ENCODE measurements at places on chromosomes 1 and 21.

DNA sequence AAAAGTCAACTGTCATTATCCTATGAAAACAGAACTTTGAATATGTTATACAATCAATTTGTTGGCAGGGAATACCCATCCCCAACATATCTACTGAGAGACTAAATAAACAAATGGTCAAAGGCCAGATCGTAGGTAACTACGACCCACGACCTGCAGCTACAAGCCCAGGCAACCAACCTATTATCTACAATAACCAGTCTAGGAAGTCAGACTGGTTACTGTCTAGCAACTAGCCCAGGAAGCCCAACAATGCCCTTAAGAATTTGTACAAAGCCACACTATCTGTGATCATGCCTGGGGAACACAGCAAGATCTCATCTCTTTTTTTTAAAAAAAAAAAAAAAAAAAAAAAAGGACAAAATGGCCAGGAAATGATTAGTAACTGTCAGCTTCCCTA lies 58.7 kb downstream of the SMYD3 start:
- DNase-seq: no peak

DNA sequence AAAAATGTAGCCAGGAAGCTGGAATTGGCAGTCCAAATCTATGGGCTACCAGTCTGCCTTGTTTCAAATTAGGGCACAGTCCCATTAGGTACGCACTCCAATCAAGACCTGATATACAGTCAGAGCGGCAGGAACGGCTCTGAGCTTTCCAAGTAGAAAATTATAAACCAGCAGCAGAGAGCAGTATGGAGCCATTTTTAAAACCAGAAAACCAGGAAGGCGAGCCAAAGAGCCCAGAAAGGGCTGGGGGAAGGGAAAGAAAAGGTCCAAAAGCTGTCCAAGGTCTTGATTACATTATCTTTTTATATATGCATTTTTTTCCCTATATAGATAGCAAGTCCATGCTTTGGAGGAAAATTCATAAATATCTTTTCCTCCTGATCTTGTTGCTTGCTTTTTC lies 719.0 kb downstream of the RWDD3 start:
- no peak for DNase-seq

DNA sequence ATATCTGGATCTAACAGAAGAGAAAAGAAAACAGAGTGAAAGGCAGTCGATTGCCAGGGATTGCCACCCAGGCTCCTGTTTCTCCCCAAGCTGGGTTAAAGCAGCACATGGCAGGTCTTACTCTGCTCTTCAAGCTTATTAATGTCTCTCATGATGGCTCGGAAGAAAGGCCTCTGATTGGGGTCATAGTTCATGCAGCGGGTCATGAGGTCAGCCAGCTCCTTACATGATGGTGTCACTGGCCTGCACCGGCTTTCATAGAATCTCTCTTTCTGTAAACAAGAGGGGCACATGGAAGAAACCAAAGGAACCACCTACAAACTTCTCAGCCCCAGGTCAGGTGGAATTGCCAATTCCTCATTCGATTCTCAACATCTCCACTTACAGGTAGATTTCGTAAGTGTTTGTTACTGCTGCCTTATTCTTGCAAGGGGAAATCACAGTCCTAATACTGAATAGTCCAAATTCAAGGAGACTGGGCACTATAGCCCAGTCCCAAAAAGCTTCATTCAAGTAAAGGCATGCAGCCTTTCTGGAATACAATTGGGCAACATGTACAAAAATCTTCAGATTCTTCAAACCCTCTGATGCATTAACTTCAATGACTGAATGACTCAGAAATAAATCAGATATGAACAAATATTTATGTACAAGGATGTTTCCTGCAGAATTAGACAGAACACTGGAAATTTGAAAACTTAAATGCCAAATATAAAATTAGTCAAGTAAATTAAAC lies 96.6 kb downstream of the RAVER2 start:
- no peak for DNase-seq

DNA sequence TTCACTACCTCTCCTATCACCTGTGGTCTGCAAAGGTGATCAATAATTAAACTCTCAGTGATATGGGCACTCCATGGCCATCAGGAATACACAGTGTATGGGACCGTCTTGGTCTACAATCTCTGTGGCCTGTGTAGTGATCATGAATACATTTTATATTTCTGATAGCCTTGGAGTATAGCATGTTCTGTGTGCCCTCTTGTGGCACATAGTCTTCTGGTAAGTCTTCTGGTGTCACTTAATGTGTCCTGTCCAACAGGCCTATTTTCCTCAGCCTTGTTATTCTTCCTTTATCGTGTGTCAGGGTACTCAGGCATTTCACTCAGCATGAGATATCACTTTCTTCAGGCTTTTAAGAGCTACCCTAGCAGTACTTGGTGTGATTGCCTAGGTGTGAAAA lies 393.6 kb downstream of the AGBL4 start:
- DNase-seq: no peak

DNA sequence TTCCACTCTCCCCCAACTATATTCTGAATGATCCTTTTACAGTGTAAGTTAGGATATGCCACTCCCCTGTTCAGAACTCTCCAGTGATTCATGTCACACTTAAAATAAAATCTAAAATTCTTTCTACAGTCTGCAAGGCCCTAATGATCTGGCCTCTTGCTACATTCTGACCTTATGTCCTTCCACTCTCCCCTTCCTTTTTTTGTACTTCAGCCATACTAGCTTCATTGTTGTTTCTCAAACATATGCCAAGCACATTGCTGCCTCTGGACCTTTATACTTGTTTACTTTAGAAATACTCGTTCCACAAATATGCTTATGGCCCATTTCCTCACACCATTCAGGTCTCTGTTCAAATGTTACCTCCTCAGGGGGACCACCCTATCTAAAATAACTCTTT lies 14.8 kb upstream of the PSMA5 start:
- DNase-seq: no peak

DNA sequence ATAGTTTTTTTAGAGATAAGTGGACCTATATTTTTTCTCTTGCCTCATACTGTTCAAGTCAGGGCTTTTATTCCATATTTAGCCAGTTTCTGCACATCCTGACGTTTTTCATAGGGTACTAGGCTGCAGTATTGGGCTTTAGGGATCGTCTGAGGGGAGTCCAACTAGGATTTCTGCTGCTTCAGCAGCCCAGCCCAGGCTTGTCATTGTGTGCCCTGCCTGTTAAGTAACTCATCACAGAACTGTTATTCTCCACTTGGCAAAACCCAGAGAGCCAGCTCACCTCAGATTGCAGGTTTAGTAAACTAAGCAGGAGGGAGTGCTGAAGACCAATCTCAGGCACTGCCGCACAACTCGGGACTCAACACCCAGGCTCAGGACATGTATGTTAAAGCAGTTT lies 2.8 kb downstream of the GALNT2 start:
- DNase-seq: no peak

- DNase-seq: no peak
These were observed 6.2 kb upstream of the MIXL1 start for GRCh38 chr1:226217273-226217672.

GRCh38 chr21:44814498-44815023 lies 3.3 kb downstream of the SUMO3 start:
- DNase-seq: no peak

DNA sequence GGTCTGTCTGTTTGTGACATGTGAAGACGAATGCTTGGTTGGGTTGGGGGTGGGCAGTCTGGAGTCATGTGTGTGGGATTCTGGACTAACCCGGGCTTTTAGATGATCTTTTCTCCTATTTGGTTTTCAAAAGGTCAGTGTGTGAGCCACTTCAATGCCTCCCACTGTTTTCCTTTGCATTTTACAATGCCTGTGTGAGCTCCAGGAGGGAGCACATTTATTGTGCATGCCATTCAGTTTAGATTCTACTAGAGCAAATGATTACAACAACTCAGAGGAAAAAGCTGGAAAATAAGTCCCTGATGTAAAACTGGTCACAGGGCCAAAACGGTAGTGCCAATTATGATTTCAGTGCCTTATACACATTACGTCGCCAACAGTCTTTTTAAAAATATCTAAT lies 90.9 kb downstream of the LYPLAL1 start:
- no peak for DNase-seq

GRCh38 chr1:22761821-22762220 lies 51.2 kb downstream of the EPHB2 start:
- no peak for DNase-seq

GRCh38 chr1:32780628-32781234 lies 36.4 kb downstream of the YARS1 start:
- DNase-seq: no peak

- no peak for DNase-seq
These were observed 5.5 kb downstream of the AIDA start for GRCh38 chr1:222706815-222707214.

DNA sequence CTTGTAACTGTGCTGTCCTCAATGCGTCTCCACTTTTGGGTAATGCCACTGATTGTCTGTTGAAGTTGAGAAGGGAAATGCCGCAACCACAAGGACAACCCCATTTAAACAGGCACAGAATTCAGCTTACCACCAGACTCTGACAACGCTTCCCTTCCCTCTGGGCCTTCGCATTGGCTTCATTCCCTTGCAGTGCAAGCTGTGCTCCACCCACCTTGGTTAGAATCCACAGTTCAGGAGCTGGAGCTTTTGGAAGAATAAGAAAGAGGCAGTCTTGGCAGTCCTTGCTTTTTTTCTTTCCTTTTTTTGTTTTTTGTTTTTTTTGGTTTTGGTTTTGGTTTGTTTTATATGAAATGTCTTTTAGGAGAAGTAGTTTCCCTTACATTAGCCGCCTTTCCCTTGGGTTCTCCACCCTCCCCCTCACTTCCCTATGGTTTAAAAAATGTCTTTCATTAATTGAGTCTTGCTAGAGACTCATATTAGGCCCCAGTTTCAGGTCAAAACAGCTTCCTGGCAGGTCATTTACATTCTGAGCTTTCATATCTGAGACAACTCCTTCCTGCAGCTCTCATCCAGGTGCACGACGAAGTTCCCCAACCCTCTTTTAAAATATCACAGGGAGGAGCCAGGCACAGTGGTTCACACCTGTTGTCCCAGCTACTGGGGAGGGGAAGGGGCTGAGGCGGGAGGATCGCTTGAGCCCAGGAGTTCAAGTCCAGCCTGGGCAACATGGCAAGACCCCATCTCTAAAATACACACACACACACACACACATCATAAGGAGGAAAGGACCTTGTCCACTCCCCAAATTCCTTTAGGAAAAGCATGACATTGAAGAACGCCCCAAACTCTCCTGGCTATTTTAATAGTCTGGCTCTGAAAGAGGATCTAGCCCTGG lies 20.7 kb upstream of the LAX1 start:
- no peak for DNase-seq

DNA sequence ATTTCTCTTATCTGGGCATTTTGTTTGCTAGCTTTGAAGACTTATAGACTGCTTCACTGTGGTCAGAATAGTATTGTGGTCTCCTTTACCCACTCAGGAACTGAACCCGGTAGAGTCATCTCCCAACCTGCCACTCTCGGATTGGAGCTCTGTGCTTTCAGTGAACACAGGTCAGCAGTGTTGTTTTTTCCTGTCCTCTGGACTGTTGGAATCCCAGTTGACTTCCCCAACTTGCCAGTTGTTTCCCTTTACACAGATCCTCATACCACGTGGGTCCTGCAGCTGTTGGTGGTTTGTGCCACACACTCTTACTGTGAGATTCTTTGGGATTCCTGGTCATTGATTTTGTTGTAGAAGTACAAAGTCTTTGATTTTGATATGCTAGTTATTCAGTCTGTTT lies 214.1 kb downstream of the DYRK1A start:
- DNase-seq: no peak

DNA sequence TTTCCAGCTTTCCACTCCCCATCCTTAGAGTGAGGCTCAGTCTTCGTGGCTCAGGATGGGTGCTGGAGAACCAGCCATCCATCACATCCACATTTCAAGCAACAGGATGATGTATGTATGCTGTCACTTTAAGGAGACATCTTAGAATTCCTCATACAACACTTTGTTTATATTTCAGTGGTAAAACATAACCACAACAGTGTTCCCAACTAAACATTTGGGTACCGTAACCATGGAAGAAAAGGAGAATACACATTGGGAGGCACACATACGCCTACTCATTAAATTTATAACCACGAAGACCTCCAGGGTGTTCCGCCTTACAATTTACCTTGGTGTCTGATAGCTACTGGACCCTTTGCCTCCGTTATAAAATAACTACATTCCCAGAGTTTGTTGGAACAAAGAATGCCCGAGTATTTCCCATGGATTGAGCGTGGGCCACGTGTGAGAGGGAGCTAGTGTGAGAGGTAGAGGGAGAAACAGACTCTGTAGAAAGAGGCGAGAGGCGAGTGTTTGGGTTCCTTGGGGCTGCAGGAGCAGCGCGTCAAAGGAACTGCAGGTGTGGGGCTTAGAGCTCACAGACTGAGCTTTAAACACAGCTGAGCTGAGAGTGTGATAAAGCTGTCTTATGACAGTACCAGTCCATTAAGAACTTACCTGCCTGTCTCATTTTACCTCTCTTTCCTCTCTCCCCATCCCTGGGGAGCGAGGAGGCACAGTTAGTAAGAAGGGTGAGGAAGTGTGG lies 111.5 kb upstream of the USP24 start:
- DNase-seq: no peak

DNA sequence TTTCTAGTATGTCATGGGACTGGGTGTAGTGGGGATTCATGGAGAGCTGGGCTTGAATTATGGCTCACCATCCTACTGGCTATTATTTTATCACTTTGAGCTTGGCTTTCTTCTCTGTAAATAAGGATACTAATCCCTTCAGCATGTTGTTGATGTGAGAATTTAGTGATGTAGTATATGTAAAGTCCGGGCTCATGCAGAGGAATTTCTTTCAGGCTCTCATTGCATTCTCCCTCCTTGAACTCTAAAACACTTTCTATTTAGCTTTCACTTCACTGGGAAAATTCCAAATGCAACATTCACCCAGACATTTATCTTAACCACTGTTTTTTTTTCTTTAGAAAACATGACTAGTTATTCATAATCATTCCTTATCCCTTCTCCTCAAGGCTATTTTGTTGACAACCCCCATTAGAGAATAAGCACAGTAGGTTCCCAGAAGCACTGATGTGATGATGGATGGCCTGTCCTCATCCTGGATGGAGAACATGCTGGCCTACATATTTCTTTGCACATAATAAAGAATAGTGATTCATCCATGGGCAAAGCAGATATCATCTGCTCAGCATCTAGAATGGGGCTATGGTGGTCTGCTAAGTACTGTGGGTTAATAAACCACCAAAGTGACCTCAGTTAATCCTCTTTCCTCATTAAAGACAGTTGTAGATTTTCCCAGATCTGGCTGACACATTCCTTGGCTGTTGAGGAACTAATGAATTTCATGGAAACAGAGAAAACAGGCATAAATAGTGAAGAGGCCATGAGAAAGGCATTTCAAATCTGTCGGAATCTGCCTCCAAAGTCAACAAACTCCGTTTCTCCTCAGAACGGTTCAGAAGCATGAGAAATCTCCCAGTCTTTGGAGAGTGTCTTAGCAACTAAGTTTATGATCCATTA lies 68.0 kb upstream of the CYP2J2 start:
- DNase-seq: no peak
